ENCODE measurements at places on chromosomes 5 and 9.

- no peak for DNase-seq
Measured at GRCh38 chr9:4894076-4894475, 91.0 kb upstream of the JAK2 start.

DNA sequence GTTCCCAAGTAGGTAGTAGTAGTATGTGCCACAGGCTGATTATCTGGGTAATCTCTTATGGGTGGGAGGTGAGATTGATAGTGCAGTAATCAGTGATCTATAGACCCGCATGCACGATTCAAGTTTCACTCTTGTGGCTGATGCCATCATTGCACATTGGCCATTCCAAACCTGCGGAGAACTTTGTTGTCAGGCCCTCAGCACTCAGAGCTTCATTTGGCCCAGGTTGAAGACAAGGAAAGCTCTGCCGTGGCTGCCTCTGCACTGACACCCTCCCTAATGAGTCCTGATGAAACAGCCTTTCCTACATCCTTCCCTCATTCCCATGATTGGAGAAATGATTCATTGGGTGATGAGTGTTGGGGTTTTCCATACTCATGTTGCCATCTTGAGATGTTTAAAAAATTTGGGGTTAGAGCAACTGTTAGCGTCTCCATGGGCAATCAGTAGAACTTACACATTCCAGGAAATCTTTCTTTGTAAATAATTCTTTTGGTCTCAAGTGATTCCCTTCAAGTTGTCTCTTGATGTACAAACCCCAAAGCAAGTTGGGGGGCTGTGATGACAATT, 22.9 kb downstream of the PROP1 start:
- DNase-seq: no peak

DNA sequence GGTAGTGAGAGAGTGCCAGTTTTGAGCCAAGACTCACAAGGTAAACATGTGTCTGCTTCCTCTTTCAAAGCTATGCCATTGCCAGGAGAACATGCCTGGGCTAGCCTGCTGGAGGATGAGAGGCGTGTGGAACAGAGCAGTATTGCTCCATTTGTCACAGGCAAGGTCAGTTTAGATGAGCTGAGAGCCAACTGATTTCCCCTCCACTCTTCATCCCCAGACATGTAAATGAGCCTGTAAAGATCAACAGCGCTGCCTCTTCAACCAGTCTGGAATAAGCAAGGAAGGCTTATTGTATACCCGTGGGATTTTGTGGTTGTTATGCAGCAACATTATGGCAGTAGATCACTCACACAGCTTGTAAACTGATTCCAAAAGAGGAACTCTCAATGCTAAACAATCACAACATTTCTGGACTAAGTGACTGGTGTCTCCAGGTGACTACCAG, 8.2 kb upstream of the GDNF start:
- DNase-seq: peak; percentile 14

GRCh38 chr5:166746506-166746905, 1544.9 kb upstream of the WWC1 start:
- no peak for DNase-seq

GRCh38 chr5:103458497-103459040, 104.0 kb downstream of the NUDT12 start:
- no peak for DNase-seq

- DNase-seq: peak; percentile 85
Measured at GRCh38 chr5:55994495-55994997, at the start of gene IL6ST. Gene IL6ST, minus strand, starts transcription at chr5:55994963. Its CDS starts 18,685 bp downstream, at chr5:55976278.

- DNase-seq: no peak
Measured at GRCh38 chr5:75002271-75002670, 50.1 kb downstream of the GCNT4 start.

GRCh38 chr5:167571824-167572223, 719.6 kb upstream of the WWC1 start:
- DNase-seq: no peak

GRCh38 chr5:2883771-2884170, 132.3 kb upstream of the IRX2 start:
- DNase-seq: no peak

DNA sequence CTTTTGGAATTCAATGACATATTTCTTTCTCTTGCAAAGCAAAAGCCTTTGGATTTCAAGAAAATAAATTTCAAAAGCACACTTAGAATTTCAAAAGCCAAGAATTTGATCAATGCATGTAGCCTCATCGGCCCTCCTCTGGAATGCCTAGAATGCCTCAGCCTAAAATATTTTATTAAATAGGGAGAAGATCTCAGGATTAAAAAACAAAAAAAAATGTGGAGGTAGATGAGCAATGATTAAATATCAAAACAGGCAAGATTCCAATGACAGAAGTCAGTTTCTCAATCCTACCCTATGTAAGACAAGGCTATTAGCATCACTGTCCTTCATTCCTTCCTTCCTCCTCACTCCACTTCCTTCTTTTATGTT, 169.0 kb downstream of the CDH6 start:
- DNase-seq: no peak

- DNase-seq: no peak
Measured at GRCh38 chr5:126686451-126687126, 85.8 kb downstream of the PHAX start.

- no peak for DNase-seq
Measured at GRCh38 chr5:38595132-38595745, 38.8 kb upstream of the LIFR start.

- no peak for DNase-seq
Measured at GRCh38 chr5:165321912-165322311, 1816.5 kb downstream of the MAT2B start.

GRCh38 chr9:126173401-126173800, 153.2 kb upstream of the MVB12B start:
- DNase-seq: no peak

DNA sequence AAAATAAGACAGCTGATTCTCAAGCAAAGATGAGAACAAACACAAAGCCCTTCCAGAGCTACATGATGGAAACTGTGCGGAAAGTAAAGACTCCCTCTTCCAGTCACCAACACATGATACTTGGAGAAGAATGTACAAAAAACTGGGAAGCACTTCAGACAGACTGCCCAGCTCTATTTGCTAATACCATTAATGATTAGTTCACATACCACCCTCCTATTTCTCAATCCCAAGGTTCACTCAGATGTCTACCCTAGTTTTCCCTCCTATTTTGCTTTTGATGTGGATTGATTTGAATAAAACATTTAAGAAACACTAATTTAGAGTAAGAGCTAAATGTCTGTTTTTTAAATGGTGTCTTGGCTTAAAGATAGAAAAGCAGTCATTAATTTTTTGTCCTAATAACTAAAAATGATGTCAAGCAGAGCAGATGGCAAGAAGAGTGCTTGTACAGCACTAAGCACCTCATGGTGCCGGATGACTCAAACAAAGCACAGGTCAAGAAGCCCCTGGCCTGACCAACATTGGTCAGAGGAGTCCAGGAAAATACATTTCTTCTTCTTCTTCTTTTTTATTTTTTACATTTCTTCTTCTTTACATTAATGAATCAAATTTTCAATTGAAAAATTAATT, 639.4 kb downstream of the PDE4D start:
- no peak for DNase-seq

GRCh38 chr9:14479163-14479560, 165.2 kb upstream of the NFIB start:
- DNase-seq: no peak

DNA sequence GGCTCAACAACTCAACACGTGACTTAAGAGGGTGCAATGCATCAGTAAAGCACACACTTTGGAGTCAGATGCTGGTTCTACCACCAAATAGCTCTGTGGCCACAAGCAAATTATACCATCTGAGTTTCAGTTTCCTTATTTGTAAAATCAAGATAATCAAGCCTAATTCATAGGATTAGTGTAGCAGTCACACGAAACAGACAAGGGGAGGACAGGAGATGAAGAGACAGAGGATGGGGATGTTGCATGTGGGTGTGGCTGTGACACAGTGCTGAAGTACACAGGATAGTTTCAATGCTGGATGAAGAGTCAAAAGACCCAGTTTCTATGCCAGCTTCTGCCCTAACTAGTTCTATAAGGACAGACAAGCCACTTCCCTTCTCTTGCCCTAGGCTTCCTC, 60.2 kb downstream of the SPOCK1 start:
- no peak for DNase-seq

- DNase-seq: no peak
Measured at GRCh38 chr5:73387601-73388305, 60.8 kb downstream of the FOXD1 start.

GRCh38 chr5:27474395-27474794, 436.0 kb upstream of the CDH9 start:
- no peak for DNase-seq

All from hepatocyte (in vitro differentiated cells).